ENCODE measurements at places on chromosomes 1 and 21.

DNA sequence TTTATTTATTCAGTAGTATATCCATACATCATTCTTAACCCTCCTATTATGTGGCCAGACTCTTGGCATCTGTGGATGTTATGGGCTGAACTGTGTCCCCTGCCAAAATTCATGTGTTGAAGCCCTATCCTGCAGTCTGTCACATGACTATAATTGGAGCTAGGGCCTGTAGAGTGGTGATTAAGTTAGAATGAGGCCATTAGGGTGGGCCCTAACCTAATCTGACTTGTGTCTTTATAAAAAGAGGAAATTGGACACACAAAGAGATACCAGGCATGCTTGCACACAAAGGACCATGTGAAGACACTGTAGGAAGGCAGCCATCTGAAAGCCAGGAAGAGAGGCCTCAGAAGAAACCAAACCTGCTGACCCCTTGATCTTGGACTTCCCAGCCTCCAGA, 6.6 kb downstream of the ZMYND12 start:
- DNase-seq, result no peak

- DNase-seq, result no peak
Observed at GRCh38 chr1:197451381-197451780, 183.3 kb downstream of the CRB1 start.

DNA sequence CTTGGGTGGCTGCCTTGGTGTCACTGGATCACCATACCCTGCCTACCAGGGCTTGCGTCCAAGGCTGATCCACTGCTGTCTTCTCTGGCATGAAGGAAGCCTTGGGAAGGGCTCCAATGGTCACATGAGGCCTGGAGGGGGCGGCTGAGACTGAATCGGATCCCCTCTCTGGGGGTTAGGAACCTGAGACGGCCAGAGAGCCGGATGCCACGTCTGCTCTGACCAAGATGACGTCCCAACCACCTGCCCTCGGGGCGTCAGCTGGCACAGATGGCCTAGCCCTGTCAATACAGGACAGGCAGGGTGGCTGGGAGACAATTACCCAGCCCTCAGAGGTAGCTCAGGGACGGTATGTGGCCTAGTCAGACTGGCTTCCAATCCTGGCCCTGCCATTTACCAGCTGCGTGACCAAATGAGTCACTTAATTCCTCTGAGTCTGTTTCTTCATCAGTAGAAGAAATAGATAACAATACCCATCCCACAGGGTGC, 5.4 kb downstream of the TRIM62 start:
- DNase-seq, result no peak

GRCh38 chr21:31425138-31425537, 81.1 kb upstream of the TIAM1 start:
- DNase-seq, result no peak

DNA sequence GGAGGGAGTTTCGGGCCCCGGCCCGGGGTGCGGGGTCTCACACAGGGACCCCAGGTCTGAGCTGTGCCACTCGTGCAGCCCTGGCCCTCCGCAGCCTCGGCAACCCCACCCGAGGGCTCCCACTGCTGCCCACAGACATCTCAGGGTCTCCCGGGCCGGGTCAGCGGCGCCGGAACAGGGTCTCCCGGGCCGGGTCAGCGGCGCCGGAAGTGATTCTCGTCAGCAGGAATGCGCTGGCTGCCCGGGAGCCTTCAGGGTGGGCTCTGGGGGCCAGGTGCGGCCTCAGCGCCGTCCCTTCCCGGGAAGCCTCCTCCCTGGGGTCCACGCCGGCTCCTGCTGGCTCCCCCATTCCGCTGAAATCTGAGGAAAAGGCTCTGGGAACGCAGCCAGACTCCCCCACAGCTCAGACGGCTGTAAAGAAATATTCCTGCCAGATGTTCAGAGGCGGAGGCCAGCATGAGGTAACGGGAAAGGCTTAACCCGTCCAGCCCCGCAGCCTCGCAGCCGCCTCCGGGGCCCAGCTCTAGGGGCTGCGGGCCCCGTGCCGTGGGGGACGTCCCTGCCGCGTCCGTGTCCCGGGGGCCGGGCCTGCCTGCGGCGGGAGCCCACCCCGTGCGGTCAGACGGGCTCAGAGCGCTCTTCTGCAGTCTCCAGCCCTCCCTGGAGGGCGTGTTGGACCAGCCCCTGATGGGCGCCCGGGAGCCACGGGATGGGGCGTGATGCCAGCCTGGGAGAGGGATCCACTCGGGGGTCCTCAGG, 8.7 kb upstream of the COL6A1 start:
- DNase-seq, result peak; percentile 14

Data from HuH-7.5 (cell line).